ENCODE measurements at places on chromosomes 11 and 22.

DNA sequence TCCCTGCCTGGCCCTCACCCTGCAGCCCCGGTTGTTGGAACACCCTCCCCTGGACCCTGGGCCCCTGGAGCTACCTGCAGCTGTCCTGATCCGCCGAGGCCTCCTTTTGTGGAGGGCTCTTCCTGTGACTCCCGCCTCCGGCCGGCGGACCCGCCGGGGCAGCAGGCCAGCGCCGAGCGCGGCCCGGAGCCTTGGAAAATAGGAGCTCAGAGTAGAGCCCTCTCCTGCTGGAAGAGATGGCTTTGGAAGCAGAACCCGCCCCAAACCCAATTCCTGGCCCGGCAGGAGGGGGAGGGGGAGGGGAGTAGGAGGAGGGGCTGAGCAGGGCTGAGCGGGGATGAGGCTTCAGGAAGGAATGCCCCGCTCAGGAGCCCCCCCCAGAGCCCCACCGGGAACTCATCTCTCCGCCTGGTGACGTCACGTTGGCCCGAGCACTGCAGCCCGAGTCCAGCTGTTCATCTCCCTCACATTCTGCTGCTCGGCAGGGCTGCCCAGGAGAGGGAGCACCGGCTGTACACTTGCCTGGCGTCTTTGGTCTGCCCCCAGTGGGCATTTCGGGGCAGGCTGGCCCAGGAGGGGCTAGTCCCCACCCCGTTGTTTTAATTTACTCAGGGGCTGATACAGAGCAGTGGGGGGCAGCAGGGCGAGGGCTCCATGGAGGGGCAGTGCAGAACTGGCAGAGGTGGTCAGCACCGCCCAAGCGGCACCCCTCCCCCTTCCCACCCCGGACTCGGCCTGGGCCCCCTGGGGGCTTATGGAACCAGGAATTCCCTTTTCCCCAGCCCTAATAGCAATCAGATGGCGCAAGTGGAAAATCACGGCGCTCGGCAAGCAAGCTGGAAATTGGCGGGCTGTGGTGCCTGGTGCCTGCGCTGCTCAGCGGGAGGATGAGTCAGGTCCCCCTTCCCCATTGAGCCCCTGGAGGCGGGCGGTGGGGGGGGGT, at the start of gene MRGPRF:
Gene MRGPRF, minus strand, starts transcription at position 238 of the 943 bp plus-strand sequence. CDS start 3,345 bp downstream, outside the sequence.
- peak; percentile 76 for DNase-seq

- no peak for DNase-seq
Observed at GRCh38 chr22:26785932-26786331, 128.5 kb downstream of the MIAT start.

DNA sequence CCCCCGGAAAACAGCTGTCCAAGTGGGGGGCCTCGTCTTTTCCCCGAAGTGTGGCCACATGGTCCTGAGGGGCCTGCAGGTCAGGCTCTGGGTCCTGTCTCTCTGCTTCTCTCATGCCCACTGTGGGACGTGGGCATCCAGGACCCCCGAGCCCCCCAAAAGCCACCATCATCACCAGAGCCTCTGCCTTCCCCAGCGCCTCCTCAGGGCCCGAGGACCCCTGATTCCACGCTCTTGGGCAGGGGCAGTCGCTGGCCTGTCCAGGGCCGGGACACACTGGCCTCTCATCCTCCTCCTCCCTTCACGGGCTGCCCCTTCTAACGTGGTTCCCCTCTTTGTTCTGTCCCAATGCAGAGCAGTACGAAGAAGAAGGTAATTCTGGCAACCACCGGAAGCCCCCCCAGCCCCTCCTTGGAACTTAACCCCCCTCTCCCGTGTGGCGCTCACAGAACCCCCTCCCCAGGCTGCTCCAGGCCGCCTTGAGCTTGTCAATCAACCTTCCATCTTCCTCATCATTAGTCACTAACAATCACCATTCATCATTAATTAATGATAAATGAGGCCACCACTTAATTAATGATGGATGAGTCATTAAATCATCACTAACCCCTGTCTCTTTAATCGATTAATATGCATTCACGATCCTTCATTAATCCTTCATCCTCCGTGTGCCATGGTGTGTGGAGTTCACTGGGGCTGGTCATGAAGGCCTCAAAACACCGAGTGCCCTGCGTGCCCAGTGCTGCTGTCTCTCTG, 3.9 kb downstream of the TNNT3 start:
- DNase-seq, result no peak

- DNase-seq, result no peak
Observed at GRCh38 chr11:123249354-123249753, 54.3 kb upstream of the CLMP start.

DNA sequence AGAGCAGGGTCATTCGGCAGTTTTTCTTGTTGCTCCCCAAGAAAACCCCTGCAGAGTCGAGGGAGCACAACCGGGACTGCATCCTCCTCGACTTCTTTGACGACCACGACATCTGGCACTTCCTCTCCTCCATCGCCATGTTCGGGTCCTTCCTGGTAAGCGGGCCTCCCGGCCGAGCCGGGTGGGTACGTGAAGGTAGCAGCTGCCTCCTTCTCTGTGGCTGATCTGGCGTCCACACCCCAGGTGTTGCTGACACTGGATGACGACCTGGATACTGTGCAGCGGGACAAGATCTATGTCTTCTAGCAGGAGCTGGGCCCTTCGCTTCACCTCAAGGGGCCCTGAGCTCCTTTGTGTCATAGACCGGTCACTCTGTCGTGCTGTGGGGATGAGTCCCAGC, 3.4 kb upstream of the TAGLN start:
- DNase-seq, result no peak

DNA sequence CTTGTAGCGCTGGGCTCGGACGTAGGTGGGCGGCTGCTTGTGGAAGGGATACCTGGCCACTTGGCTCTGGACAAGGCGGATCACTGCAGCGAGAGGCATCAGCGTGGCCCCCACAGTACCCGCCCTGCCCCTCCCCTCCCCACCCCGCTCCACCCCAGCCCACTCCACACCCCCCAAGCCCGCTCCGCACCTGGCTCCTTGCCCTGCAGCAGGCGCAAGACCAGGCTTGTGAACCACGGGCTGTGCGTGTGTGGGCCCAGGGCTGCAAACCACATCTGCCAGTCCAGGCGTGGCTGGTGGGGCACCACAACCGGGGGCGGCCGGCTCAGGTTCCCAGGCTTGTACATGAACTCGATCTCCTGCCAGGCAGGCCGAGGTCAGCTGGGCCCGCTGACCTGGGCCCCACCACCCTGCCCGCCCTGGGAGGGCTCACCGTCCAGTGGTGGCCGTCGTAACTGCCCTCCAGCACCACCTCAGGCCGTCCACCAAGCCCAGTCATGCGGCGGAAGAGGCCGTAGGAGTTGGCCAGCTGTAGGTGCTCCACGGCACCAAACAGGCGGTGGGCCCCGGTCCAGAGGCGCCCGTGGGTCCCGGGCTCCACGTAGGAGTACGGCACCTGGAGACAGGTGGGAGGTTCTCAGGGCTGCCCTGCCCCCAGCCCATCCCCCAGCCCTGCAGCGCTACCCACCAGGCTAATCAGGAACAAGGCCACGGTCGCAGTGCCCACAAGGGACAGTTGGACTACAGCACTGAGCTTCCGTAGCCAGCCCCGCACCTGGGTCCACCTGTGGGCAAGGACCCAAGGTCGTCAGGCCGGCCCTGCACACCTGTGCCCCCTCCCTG, 2.9 kb downstream of the LMF2 start:
- DNase-seq, result no peak

DNA sequence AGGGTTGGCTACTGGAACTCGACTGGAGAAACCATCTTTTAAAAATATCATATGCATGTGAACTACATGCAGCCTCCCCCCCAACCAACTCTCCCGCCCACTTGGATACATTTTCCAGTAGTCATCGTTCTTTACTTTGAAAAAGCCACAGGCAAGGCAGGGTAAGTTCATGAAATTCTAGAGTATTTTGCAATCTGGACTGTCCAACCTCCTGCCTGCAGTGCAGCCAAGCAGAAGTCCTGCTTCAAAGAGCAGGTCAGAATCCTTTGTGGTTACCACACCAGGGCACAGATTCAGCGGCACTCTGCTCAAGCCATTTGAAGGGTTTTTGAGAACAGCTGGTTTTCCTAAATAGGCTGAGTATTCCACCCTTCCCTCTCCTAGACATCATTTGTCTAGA, 12.1 kb downstream of the ELF5 start:
- DNase-seq, result peak; percentile 85
